ENCODE measurements at places on chromosomes 4 and X.
A peak's percentile ranks its signal among the peaks of the same experiment; 100 is the strongest.

DNA sequence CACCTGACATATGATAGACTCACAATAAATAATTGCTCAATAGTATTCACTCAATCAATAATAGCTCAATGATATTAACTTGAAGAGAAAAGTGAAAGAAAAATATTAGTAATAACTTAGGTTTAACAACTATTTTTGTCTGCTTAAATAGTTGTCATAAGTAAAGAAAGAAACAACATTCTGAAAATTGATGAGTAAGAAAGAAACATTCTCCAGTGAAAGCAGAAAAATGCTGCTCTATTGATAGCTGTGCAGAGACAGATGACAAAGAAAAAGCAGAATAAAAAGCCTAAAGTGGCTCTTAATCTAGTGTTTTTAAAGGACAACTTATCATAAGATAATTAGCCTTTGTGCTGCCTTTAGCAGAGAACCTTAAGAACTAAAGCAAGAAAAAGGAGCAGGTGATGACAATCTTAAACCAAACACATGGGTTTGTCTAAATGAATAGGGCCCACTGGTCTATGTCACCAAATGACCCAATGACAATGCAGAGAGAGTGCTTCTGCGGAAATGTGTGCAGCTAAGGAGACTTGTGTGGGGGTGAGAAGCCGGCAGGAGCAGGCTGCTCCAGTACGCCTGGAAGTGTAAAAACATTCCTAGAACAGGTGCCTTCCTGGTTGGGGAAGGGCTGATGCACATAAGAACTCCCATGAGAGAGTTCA is 13.2 kb downstream of the HS3ST1 start:
- DNase-seq = no peak

- peak; percentile 5 for DNase-seq
Measured at GRCh38 chr4:173332963-173333657, 1.0 kb downstream of the HMGB2 start.

DNA sequence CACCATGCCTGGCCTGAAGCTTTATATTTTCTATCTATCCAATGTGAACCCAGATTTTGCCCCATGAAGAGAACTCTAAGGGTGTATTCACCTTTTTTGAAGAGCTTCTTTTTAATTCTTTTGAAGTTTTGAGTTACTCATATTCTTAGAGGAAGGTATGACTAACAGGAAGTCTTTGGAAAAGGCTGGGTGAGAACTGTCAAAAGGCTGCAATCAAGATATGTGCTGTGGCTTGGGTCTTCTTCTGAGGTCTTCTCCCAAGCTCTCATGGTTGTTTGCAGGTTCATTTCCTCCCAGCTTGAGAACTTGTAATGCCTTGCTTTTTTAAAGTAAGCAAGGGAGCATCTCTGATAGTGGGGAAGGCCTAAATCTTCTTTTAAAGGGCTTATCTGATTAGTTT is 3.1 kb upstream of the C4orf17 start:
- DNase-seq = no peak

- no peak for DNase-seq
Measured at GRCh38 chr4:163048447-163048846, 118.2 kb downstream of the NAF1 start.

GRCh38 chrX:21382715-21383114 is 8.5 kb downstream of the CNKSR2 start:
- no peak for DNase-seq

- DNase-seq = no peak
Measured at GRCh38 chr4:139450586-139450985, 3.3 kb upstream of the RAB33B start.

DNA sequence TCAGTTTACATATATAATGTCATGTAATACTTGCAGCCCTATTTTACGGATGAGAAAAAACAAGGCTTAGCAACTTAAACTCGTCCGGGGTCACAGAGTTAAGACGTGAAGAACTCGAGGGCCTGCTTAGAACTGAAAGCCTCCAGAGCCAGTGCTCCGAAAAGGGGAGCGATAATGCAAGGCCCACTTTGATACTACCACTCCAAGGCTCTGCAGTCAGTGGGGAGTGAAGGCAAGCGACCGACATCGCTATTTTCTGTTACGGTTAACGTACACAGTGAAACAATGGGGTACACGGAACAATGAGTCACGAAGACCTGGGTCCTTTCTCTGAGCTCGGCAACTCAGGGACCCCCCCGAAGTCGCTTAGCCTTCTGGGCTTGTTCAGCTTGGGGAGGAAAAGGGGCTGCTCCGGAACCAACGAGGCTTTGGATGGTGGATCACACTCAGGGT is 965 bp downstream of the PPA2 start:
- DNase-seq = no peak

DNA sequence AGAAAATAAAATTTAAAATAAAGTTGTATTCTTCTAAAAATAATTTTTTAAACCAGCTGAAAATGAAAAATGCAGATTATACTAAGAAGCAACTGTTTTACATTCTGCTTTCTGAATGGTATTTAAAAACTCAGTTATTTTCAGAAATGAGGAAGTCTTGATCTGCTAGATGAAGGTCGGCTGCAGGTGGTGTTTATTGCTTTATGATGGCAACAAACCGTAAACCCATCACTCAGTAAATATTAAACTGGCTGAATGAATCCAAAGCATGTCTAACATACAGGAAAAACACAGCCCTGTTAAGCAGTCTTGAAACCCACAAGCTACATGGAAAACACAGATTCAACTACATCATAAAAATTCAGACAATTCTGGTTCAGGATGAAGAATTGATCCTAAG is 29.3 kb downstream of the DYNLT3 start:
- DNase-seq = no peak

DNA sequence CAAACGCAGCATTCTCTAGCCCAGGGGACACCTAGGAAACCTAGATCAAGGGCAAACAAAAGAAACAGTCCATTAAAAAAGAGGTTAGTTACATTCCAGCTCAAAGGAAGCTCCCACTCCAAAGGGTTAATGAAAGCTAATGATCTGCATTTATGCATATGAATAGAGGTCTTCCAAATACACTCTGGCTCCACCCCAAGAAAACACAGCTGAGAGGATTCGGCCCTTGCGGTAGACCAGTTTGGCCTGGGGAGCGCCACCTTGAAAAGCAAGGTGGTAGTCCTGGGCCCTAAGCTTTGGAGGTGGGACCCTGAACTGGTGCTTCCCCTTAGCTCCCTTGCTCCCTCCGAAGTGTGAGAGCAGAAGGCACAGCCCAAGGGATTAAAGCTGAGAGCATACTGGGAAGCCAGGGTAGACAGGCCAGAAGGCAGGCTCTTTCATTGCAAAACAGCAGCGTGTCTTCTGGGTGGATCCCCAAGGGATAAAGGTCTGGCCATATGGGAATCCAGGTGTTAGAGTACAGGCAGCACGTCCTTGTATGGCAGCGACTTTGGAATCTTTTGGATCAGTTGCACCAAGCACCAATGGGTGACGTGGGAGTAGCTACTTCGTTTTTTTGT is 3.7 kb downstream of the GABRQ start:
- no peak for DNase-seq

GRCh38 chr4:40924096-40924792 is 174.5 kb downstream of the NSUN7 start:
- peak; percentile 41 for DNase-seq

GRCh38 chr4:72358483-72358882 is 210.5 kb downstream of the ADAMTS3 start:
- DNase-seq = no peak

DNA sequence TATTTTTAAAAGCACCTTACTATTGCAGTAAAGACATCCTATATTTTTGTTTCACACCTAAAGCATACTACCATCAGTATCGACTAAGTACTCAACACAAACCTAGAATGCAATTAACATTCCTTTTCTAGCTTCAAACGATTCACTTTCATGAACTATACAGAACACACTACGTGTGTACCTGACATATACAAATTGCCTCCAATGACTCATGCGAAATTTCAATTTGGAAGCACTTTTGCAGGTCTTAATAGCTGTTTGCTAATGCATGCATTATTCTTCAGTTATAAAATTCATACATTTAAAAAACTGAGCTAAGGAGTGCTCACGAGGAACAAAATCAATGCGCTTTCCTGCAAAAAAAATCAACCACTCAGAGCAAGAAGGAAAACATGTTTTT is 19.7 kb upstream of the GPM6B start:
- no peak for DNase-seq

GRCh38 chrX:78326401-78326800 is 1.0 kb downstream of the CYSLTR1 start:
- DNase-seq = no peak

- no peak for DNase-seq
Measured at GRCh38 chr4:156974264-156974663, 2.7 kb upstream of the PDGFC start.

GRCh38 chr4:56323327-56323726 is 64.0 kb downstream of the AASDH start:
- DNase-seq = no peak

DNA sequence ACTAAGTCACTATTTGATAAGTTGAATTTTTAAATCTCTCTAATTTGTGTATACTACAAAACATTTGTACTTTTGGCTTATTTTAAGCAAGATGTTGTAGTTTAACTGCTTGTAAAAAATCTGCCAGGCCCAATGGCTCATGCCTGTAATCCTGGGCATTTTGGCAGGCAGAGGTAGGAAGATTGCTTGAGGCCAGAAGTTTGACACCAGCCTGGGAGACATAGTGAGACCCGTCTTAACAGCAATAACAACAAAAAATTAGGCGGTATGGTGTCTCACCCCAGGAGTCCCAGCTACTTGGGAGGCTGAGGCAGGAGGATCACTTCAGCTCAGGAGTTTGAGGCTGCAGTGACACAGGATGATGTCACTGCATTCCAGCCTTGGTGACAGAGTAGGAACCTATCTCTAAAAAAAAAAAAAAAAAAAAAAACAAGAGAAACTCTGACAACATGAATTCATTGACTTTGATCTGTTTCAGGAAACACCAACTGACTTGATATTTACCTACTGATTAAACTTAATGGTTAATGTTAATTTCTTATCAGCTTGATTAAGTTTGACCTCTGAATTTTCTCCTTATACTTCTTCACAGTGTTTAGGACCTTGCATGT is 8.9 kb downstream of the FHIP1A start:
- DNase-seq = no peak

GRCh38 chrX:10634392-10635161 is 14.2 kb upstream of the MID1 start:
- DNase-seq = no peak

- DNase-seq = no peak
Measured at GRCh38 chrX:107602694-107603239, 25.5 kb upstream of the PRPS1 start.

GRCh38 chr4:171896426-171896825 is 83.2 kb downstream of the GALNTL6 start:
- no peak for DNase-seq

GRCh38 chr4:116736756-116737155 is 348.6 kb downstream of the TRAM1L1 start:
- no peak for DNase-seq

GRCh38 chr4:55143858-55144257 is 18.5 kb upstream of the KDR start:
- DNase-seq = no peak

GRCh38 chrX:104310657-104311254 is 56.0 kb upstream of the ESX1 start:
- no peak for DNase-seq

DNA sequence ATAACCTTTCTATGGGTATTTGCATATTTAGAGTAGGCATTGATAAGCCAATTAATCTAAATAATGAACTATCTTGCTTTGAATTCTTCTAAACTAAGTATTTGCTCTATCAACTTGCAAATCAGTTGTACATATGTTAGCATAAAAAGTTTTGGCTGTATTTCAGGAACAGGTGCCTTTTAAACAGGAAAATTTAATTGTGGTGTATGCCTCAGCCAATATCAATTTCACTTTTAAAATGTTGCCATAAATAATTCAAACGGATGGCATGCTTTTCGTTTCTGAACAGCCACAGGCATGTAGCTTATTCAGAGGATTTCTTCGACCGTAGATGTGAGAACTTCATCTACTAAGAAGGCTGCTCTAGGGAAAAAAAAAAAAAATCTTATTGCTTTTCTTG is 99.9 kb downstream of the DCLK2 start:
- no peak for DNase-seq

- no peak for DNase-seq
Measured at GRCh38 chr4:30744957-30745640, 24.9 kb downstream of the PCDH7 start.

GRCh38 chr4:86549163-86549788 is 44.8 kb upstream of the PTPN13 start:
- no peak for DNase-seq

DNA sequence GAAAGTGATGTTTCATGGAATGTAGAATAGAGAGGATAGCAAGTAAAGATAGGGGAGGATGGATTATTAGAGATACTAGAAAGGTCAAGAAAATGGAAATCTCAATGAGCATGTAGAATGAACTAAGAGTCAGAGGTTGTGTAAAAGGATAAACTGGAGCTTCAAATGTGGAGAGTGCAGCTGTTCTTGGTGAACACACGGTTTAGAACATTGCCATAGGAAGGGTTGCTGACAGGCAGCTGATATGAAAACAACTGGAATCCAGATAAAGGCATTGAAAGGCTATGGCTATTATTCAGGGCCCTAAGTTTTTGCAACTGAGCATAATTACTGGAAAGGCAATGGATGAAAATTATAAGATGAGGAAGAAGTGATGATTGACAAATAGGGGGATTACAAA is 239.6 kb upstream of the VEGFC start:
- DNase-seq = no peak

DNA sequence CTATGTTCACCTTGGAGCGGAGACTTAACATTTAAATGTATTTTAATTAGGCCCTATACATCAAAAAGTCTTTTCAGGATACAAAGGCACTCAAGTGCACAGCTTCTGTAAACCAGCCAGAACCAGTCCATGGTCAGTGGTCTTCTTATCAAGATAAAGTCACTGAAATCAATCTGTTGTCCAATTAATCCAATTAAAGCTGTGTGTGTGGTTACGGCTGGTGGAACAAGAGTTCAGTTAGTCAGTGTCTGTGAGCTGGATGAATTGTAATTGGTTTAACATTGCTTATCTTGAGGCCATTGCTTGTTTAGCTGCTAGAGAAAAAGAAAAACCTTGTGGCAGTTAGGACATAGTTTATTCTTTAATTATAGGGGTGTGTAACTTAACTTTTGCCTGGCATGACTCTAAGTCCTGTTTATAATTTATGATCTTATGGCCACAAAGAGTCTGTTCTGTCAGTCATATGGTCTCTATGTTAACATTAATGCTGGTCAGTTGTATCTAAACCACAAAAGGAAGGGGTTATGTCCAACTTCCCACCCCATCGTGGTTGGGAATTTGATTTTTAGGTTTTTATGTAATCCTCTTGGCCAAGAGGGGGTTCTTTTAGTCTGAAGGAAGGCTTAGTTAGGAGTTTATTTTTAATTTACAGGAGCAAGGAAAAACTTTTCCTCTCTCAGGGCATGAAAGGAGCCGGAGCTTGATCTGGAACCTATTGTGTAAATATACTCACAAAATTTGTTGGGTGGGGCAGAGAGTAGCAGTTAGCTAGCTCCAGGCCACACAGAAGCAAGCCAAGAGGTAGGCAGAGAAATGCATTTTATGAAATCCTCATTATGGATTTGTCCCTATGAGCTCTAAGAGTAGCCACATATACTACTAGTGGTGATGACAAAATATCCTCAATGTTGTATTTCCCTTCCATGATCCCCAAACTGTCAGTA is 665.7 kb upstream of the ACTRT1 start:
- no peak for DNase-seq
